Tongue (tissue), 3 donors: ENCODE measurements at places on chromosomes 1 and 21.

- DNase-seq = no peak
Measured at GRCh38 chr1:229190057-229190575, 80.8 kb upstream of the RAB4A start.

DNA sequence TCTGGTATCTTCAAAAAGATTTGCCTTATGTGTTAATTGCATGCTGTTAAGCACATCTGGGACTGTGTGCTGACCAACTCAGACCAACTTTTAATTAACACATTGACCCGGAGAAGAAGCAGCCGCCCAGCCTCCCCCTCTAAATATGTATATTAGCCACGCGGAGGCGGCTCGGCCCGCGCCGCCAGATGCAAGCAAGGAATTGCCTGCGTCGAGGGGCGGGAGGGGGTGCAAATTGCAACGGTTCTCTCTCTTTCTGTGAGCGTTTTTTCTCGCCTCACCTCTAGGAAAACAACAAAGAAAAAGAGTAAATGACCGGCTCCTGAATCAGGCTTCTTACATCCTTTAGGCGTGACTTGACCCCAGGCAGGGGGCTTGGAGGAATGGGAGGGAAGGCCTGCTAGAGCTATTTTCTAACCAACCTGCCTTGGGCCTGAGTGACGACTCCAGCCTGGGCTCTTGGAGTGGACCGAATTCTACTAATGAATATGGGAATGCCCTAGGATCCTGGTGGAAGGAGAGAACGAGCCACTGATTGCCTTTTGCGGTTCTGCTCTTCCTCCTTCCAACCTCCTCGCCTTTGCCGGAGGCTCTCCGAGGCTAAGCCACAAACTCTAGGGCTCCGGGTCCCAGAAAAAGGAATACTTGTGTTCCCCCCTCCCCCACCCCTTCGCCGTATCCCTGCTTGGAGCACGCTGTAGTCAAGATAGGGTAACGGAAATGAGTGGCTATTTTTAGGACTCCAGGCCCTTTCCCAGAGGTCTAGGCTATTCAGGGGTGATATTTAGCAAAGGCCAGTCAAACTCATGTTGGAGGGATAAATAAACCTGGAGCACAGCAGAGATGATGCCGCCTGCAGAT lies 417.0 kb upstream of the ESRRG start:
- DNase-seq = no peak

DNA sequence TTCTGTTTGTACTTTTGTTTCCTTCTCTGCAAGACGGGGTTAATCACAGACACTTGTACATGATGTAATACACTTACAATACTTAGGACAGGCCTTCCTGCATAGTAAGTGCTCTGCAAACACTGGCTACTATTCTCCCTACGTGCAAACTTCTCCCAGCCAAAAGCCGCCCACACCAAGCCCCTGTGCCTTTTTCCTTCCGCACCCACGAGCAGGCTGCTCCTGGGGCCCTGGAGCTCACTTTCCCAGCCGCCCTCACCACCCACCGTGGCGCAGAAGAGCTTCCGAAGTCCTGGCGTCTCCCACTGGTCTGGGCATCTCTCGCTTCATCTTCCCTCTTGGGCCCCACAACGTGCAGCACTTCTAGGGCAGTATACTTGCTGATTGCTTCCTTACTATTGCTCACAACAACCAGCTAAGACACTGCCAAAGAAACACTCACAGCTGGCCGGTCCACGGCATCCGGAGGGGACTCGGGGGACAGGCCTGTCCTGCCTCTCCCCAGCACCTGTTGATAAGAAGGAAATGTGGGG lies 22.5 kb upstream of the GPR157 start:
- peak; percentile 75 for DNase-seq

- DNase-seq = no peak
Measured at GRCh38 chr1:75993661-75994060, 61.5 kb upstream of the ASB17 start.

DNA sequence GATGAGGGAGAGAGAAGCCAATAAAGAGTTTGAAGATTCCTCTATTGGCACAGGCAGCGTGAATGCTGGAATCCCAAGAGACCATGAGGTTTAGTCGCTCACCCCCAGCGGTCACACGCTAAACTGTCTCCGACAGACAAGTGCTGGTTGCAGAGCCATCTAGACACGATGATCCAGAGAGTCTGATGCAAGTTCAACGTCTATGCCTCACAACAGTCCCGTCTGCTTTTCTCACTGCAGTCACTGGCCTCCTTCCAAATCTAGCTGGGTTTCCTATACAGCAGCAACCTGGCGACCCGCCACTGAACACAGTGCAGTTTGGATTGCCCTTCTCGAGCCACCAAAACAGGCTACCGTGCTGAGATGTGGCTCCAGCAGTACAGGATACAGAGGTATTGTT lies 98.6 kb upstream of the KRTAP19-8 start:
- DNase-seq = peak; percentile 46

- no peak for DNase-seq
Measured at GRCh38 chr1:197677752-197678295, 97.5 kb downstream of the DENND1B start.

DNA sequence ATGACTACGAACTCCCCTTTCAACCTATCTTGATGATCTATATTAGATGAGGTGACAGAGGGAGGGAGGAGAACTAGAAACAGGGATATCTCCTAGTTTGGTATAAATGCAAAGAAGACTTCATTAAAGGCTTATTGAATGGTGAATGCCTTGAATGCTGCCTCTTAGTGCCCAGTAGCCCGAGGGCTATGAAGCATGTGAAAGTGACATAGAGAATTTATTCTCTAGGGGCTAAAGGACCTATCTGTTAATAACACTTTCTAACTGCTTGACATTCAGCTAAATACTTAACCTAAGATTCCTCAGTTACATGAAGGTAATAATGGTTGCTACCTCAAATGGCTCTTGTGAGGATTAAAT lies 764.1 kb downstream of the LTN1 start:
- no peak for DNase-seq

DNA sequence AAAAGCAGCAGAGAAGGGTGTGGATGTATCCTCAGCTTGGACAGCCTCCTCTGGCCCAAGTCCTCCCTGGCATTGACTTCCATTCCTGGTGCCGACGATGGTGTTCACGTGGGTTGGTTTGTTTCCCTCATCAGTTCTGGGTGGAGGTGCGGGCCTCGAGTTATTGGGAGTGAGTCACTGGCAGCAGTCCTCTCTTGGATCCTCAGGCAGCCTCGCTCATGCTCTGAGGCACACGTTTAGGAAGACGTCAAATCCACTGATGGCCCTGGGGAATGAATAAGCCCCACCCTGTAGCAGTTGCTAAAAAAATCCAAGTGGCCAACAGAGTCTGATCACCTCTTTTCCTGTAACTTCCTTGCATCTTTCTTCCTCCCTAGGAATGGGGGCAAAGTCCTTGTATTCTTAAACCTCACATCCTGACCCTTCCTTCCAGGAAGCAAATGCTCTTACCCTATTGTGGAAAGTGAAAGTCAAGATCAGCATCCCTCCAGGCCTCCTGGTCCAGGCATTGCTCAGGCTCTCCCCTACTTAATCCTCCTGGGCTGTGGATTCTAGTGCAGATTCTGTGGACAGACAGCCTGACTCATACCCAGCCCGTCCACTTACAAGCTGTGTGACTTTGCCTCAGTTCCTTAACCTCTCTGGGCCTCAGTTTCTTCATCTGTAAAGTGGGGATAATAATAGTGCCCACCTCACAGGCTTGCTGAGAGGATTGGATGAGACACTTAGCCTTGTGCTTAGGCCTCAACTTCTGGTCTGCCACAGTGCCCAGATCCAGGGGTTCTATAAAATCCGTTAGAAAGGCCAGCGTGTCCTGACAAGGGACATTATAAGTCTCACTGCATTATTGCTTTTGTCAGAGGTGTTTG lies 111.1 kb downstream of the TLR5 start:
- DNase-seq = peak; percentile 39

- DNase-seq = no peak
Measured at GRCh38 chr1:219783605-219784235, 144.6 kb downstream of the SLC30A10 start.

GRCh38 chr1:6935361-6935883 lies 150.2 kb downstream of the CAMTA1 start:
- peak; percentile 75 for DNase-seq

DNA sequence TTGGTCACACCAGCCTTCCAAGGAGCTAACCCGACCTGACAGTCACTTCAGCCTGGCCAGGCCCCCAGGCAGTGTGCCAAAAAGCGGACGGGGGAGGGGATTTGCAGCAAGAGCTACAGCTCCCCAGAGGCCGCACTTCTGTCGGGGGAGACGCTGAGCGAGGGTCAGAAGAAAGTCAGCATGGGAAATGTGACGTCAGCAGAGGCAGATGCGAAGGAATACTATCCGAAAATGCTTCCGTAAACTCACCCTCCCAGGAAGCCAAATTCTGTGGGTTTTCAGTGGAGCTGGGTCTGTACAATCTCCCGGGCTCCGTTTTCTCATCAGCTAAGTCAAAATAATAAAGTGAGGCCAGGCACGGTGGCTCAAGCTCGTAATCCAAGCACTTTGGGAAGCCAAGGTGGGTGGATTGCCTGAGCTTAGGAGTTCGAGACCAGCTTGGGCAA lies 28.5 kb upstream of the ECE1 start:
- DNase-seq = peak; percentile 85

DNA sequence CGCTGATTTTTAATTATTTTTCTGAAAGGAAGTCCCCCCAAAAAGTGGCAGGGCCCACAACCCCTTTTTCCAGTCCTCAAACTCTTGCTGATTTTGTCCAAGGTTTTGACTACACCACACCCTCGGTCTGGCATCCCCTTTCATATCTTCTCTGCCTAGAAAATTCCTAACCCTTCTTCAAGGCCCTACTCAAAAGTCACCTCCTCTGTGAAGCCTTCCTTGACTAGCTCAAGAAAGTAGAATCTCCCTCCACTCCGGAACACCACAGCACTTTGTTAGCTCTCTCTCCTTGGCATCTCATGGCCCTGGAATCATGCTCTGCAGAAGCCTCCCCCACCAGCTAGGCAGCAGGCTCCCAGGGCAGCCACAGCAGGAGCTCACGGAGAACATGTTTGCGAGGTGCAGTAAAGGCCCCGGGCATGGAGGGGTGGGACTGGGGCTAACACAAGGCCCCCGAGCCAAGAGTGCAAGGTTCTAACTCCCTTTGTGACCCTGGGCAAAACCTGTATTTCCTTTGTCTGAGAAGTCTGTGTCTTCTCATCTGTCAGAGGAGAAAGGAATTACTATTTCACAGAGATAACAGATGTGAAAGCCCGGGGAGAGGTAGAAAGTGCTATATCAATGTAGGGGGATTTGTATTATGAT lies 17.7 kb upstream of the S100A7 start:
- DNase-seq = no peak

- DNase-seq = no peak
Measured at GRCh38 chr1:235468970-235469369, 35.3 kb downstream of the B3GALNT2 start.

DNA sequence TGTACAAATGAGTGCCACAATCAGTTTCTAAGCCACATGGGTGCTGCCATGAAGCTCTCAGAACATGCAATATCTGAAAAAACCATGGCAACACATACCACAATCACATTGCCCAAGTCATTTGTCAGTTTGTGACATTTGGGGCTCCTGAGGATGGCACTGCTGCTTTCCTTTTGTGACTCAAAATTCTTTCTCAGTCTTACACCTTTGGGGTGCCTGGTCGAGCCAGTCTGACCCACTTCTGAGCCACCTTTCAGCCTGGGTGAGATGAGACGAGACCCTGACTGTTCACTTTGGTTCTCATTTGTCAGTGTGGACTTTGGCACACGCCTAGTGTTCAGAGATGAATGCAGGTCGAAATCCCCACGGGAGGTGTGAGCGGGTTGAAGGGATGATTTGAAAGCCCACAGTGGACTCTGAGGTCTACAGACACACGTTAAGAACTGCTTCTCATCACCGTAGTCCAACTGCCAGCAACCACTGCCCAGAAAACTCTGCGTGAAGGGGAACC lies 8.0 kb downstream of the BATF3 start:
- no peak for DNase-seq

- DNase-seq = no peak
Measured at GRCh38 chr1:49556676-49557234, 467.0 kb downstream of the AGBL4 start.

DNA sequence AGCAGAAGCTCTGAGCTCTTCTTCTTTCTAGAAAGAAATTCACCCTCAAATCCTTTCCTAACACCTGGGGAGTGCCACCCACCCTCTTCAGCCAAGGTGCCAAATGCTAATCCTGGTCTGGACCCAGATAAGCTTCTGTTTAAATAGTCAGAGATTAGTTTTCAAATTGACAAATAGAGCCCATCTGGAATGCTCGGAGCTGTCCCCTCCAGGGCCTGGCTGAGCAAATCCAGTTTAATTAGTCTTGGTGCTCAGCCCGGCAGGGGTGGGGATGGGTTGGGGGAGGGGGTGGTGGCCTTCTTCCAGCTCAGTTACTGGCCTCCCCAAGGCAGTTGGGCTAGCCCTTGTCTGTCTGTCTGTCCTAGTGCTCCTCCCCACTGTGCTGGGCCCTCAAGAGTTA lies 269.5 kb downstream of the GRIK3 start:
- peak; percentile 45 for DNase-seq

DNA sequence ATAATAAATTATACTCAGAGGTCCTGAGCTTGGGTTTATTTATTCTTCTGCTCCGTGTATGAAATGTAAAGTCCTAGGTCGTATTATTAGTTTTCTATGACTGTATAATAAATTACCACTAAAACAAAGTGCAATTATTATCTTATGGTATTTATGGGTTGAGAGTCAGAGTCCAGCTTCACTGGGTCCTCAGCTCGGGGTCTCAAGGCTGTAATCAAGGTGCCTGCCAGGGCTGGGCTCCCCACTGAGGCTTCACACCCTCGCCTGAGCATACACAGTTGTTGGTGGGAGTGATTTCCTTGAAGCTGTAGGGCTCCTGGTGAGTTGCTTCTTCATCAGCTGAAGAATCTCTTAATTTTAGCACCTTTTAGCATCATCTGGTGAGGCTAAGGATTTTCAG lies 15.2 kb downstream of the UBASH3A start:
- DNase-seq = no peak

- DNase-seq = no peak
Measured at GRCh38 chr1:109239409-109240068, 9.8 kb upstream of the CELSR2 start.

DNA sequence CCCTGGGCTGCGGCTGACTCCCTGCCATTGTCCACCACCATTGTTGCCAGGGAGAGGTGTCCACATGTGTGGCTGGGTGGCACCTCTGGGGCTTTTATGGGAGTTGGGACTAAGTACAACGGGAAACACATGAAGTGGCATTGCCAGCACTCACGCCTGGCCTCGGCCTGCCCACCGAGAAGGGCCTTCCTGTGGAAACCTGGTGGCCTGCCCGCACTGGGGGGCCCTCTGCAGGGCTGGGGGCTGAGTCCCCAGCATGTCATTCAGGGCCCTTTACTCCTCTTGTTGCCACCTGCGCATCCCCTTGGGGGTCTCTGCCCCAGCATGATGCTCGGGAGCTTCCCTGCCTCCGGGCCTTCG lies 35.5 kb upstream of the RUNX3 start:
- no peak for DNase-seq

DNA sequence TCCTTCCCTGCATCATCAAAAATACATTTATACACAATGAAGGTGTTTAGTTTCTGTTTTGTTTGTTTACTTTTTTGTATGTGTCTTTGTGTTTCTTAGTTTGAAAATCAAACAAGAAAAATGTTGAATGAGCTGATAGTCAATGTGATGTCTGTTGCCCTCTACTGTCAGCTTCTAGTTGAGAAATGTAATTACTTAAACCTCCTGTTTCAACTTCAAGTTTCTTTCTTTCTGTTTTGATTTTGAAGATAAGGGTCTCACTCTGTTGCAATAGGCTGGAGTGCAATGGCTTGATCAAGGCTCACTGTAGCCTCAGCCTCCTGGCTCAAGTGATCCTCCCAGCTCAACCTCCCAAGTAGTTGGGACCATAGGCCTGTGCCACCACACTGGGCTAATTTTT lies 37.5 kb downstream of the SPTA1 start:
- DNase-seq = no peak

GRCh38 chr21:37437376-37438080 lies 71.0 kb downstream of the DYRK1A start:
- DNase-seq = no peak

- no peak for DNase-seq
Measured at GRCh38 chr1:170669586-170670530, 5.9 kb downstream of the PRRX1 start.
